ENCODE measurements at places on chromosomes 3 and 15. TPM values are rescaled to one million over a fixed set of nuclear protein-coding genes. Genes with fewer than 3 reads are reported as not detected.

LXN gene
- polyA plus RNA-seq: 8.4 TPM

NPAP1 gene
- not detected for polyA plus RNA-seq

KCNAB1 gene
- 0.03 TPM for polyA plus RNA-seq

P2RY13 gene
- not detected for polyA plus RNA-seq

IGDCC3 gene
- not detected for polyA plus RNA-seq

GABRB3 gene
- 0.81 TPM for polyA plus RNA-seq

ERICH6 gene
- polyA plus RNA-seq: not detected

UCN2 gene
- 6.3 TPM for polyA plus RNA-seq

NMD3 gene
- 65.2 TPM for polyA plus RNA-seq

NMNAT3 gene
- polyA plus RNA-seq: 1.5 TPM

SI gene
- not detected for polyA plus RNA-seq

UACA gene
- polyA plus RNA-seq: 26.6 TPM

ZNF654 gene
- 8.2 TPM for polyA plus RNA-seq

CELF6 gene
- polyA plus RNA-seq: 0.12 TPM

CLDN16 gene
- 0.88 TPM for polyA plus RNA-seq

GOLGA8O gene
- polyA plus RNA-seq: 0.07 TPM

PODXL2 gene
- polyA plus RNA-seq: 2.4 TPM

INSYN1 gene
- polyA plus RNA-seq: 0.47 TPM

CPA3 gene
- polyA plus RNA-seq: not detected

CPN2 gene
- polyA plus RNA-seq: not detected

DUOX1 gene
- 32.5 TPM for polyA plus RNA-seq

DENND6A gene
- 13.8 TPM for polyA plus RNA-seq

TEX55 gene
- not detected for polyA plus RNA-seq

LEKR1 gene
- polyA plus RNA-seq: 0.14 TPM

CHRFAM7A gene
- polyA plus RNA-seq: 0.22 TPM

SLC6A1 gene
- not detected for polyA plus RNA-seq

SAMMSON gene
- not detected for polyA plus RNA-seq

C3orf70 gene
- polyA plus RNA-seq: 0.01 TPM

MEX3B gene
- 0.18 TPM for polyA plus RNA-seq

LDHAL6B gene
- polyA plus RNA-seq: not detected

ROPN1B gene
- 0.14 TPM for polyA plus RNA-seq

DPPA4 gene
- not detected for polyA plus RNA-seq

GOLGB1 gene
- polyA plus RNA-seq: 21.7 TPM

CACNA2D3 gene
- polyA plus RNA-seq: 0.15 TPM
